ENCODE measurements at places on chromosomes 2 and 18.

- no peak for DNase-seq
Measured at GRCh38 chr2:227482638-227483340, 10.8 kb downstream of the AGFG1 start.

DNA sequence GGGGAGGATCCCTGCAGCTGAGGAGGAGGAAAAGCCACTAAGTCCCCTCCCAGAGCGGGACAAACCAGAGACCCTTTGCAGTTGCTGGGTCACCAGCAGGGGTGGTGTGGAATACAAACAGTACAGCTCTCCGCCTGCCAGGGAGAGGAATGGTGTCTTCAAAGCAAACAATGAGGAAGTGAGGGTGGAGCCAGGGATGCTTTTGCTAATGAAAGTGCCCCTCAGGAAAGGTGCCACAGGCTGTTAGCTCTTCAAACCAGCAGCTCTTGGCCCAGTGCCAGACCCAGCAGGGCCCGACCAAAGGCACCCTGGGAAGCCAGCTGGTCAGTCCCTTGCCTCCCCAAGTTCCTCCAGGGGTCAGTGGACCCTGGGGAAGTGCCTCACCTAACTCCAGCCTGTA lies 102.8 kb downstream of the HIBCH start:
- no peak for DNase-seq

DNA sequence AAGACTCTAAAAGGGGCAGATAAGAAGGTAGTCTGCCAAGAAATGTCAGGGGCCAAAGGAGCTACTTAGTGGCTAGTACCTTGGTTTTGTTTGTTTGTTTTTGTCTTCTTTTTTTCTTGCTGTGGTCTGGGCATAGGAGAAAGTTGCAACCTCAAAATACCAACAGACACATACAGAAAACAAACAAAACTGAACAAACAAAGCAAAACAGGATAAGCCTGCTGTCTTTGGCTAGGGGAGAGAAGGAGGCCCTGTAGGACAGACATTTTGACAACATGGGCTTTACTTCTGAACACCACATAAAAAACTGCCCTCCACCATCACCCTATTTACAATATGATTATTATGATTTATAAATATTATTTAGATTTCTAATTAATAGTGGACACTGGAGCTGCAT lies 460.8 kb downstream of the PTH2R start:
- no peak for DNase-seq

DNA sequence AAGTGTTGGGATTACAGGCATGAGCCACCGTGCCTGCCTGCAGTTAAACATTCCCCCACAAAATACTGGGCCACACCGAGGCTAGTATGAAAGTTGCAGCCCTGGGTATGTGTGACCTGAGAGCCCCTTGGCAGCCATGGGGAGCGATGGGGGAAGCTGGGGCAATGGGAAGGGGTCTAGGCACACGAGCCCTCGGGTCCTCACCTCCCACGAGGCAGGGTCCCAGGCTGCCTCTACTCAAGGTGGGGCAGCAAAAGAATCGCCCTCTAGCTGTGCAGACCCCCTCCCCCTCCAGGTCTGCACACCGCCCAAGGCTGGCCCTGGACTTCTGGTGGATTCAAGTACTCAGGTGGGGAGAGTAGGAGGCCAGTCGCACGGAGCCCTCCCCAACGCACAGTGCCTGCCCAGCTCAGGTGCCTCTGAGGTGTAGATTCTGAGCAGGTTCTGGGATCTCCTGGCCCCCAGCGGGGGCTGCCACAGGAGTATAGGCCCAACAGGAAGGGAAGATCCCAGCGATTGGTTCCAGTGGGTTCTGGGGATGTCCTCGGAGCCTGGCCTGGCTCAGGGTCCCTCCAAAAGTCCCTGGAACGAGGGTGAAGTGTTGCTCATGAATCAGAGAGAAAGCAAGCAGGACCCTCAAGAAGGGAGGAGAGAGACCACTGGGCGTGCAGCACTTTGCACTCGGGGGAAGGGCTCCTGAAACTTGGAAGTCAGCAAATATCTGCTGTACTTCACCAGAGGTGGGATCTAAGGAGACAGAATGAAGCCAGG lies 2.6 kb downstream of the GPR35 start:
- no peak for DNase-seq

- no peak for DNase-seq
Measured at GRCh38 chr2:43321446-43321845, 95.0 kb upstream of the ZFP36L2 start.

DNA sequence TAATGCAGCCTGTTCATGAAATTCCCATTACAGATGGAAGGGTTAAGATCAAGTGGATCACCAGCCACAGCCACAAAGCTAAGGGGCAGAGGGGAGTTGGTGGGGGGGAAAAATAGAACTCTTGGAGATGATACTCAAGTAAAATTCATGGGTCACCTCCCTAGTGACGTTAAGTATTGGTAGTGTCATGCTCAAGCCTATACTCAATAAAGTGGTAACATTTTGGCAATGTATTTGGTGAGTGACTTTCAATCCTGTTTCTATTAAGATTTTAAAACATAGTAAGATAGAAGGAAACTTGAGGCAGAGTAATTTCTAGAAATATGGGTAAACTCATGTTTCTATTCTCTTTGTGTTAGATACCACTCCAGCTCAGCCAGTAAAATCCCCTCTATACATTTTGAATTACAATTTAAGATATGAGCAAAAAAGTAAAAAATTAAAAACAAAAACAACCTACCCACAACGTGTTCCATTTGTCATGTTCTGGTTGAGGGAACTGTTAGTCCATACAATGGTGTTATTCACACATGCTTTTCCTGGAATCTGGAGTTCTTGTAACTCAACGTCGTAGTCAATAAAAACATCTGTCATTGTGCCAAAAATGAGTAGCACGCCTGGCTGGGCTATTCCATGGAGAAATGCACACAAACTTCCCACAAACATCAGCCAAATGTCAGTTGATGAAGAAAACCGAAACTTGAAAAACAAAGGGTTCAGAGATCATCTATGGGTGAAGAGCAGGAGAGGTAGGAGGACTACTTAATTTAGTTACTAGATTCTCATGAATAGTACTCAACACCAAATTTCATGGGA lies 18.1 kb downstream of the ABCB11 start:
- no peak for DNase-seq

- DNase-seq: peak; percentile 29
Measured at GRCh38 chr2:225326969-225327368, 72.5 kb upstream of the NYAP2 start.

DNA sequence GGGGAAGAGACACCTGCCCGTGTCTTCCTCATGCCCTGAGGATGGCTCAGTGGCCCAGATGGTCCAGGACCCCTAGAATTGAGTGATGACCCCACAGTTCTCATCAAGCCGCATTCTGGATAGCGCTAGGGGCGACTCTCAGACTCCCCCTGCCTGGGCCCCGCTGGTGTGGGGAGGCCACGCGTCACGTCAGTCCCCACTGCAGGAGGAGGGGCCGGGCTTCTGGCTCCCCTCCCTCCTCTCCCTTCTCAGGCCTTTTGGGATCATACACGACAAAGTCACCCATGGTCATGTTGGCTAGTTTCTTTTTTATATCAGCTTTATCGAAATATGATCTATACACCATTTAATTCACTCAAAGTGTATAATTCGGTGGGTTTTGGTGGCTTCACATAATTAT lies 61.5 kb downstream of the NFATC1 start:
- no peak for DNase-seq

DNA sequence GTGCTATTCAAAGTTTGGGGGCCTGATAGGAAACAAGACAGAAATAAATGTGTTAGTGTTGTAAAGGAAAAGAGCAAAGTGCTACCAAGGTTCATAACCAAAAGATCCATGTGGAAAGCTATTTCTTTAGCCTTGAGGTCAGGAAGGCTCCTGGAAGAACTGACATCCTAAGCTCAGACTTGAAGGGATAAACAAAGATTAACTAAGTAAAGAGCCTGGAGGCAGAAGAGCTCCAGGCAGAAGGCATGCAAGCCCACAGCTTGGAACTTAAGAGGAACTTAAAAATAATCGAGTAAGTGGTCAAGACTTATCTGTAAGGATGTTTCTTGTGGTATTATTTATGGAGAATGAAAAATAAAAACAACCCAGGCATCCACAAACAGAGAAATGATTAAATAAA lies 245.0 kb upstream of the MGAT5 start:
- no peak for DNase-seq

- DNase-seq: no peak
Measured at GRCh38 chr2:132732694-132733093, 62.7 kb upstream of the LYPD1 start.

GRCh38 chr2:99417396-99417795 lies 72.4 kb downstream of the REV1 start:
- no peak for DNase-seq

DNA sequence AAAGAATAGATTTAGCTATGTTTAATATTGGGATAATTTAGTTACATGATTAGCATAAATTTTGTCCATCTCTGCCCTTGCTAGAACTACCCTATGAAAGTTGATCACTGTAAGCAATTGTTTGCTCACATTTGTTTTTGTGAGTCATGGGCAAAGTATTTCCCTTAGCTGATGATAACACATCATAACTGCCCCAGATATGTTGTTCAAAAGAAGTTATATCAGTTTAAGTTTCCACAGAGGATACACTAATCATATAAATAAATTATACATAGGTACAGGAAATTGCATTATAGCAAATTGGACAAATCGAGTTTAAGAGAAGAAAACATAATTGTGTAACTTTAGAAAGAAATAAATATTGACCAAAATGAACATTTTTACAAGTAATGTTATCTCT lies 223.2 kb upstream of the PIK3C3 start:
- peak; percentile 60 for DNase-seq

GRCh38 chr2:12244070-12244469 lies 472.7 kb upstream of the TRIB2 start:
- DNase-seq: peak; percentile 4

- peak; percentile 25 for DNase-seq
Measured at GRCh38 chr2:101699755-101700461, 2.4 kb downstream of the MAP4K4 start.

DNA sequence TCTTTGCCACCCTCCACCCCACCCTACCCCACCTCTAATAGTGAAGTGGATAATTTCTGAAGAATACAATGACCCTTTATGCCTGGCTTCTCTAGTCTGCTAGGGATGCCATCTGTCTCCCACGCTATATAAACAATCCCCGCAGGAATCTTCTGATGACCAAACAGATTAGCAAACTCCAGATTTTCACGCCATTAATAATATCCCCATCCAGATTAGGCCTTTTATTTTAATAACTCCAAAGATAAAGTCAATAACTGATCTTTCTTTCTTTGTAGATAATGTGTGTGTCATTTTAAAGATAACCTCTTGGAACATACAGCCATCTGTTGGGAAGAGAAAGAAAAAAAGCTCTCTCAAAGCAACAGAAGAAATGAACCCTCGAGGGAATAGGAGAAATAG lies 47.9 kb upstream of the CCDC150 start:
- no peak for DNase-seq

GRCh38 chr2:151297882-151298281 lies 8.4 kb upstream of the NMI start:
- no peak for DNase-seq

DNA sequence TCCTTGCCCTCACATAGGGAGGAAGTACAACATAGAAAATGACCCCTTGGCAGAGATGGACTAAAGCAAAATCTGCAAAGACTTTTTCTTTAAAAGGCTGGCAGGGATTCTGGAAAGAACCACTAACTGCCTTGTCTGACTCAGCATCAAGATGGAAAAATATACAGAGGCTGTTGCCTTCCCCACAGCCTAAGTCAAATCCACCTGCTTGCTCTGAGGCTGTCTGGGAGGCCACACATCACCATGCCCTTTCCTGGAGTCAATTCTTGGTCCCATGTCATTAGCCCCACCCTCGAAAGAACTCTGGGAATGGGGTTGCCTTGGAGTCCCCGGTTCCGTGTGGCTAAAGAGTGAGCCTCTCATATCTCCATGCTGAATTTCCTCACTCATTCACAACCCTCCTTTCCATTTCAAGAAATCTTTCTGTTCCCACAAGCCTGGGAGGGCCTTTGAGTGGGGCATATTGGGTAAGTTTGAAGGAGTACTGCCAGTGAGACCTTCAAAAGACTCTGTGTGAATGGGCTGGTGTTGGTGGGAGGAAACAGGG lies 39.4 kb downstream of the BMP10 start:
- DNase-seq: no peak

DNA sequence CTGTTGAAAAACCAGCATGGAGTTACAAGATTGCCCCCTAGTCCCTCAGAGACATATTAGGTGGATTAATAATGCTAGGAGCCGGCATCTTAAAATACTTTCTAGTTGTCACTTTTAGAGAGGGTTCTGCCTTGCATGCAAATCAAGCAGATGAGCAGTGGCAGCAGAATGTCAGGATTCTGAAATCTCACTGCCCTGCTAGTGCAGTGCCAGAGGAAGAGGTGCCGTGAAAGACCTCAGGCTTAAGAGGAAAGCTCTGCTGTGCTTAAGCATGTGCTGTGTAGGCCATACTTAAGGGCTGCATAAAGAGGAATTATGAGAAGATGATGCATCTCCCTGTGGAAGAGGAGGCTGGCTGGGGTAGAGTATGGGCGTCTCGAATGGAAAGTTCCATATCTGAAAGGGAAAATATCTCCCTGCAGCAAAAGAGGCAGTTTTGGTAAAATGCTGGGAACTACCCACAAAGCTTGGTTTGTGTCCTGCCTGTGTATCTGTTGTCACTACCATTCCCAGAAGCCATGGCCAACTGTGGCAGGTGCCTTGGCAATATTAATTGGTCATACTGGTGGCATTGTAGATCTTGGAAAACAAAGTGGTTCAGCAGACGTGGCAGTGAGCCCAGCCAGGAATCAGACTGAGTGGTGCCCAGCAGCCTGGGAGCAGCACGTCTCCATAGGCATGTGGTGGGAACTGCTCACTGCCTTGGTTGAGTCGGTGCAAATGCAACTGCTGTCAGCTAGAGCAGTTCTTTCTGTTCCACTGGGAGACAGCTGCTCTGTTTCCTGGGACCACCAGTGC lies 131.9 kb downstream of the EVA1A start:
- DNase-seq: no peak

DNA sequence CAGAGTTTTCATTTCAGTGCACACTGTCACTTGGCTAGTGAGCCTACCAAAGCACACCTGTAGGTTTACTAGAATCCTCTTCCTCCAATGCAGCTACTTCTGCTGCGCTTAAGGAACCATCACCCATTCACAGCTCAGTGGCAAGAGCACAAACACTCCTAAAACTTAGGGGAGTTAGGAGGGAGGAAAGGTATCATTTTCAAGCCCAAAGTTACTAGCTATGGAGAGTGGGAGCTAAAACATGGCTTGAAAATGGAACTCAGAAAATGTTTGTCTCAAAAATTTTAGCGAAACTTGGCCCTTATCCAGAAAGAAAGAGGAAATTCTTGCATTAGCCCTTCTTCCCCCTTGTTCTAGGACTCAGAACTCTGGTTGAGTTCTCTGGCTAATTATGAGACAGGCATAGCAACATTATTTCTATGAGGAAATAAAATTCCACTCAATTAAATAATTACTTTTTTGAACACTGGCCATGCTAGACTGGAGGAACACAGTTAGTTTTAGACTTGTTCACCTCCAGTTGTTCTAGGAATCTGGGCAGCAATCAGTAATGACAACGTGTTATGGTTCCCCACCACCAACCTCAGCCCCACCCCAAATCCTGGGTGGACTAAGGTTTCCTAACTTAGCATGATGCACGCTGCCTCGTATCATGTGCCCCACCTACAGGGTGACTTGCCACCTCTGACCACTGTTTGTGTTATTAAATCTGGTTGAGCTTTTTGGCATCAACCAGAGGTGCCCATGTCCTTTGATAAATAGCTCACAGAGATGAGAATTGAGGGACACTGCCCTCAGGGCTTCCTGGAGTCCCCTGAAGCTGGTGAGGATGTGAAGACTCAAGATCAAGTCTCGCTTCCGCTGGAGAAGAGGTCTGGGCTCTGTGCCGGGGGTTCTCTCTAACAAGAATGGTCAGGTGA lies 32.8 kb downstream of the LPIN2 start:
- no peak for DNase-seq

Measured in epithelial cell of esophagus (primary cell).